ENCODE measurements at places on chromosomes 16 and 17. TPM values are rescaled to one million over a fixed set of nuclear protein-coding genes. Genes with fewer than 3 reads are reported as not detected.

The FGF11 gene
- total RNA-seq = 0.33 TPM

The UTS2R gene
- total RNA-seq = not detected

The KRTAP2-3 gene
- total RNA-seq = not detected

The ERN1 gene
- 13.9 TPM for total RNA-seq

The ZNF19 gene
- total RNA-seq = 3.3 TPM

The SGCA gene
- total RNA-seq = 4.1 TPM

The DNASE1L2 gene
- total RNA-seq = 0.77 TPM

DNA sequence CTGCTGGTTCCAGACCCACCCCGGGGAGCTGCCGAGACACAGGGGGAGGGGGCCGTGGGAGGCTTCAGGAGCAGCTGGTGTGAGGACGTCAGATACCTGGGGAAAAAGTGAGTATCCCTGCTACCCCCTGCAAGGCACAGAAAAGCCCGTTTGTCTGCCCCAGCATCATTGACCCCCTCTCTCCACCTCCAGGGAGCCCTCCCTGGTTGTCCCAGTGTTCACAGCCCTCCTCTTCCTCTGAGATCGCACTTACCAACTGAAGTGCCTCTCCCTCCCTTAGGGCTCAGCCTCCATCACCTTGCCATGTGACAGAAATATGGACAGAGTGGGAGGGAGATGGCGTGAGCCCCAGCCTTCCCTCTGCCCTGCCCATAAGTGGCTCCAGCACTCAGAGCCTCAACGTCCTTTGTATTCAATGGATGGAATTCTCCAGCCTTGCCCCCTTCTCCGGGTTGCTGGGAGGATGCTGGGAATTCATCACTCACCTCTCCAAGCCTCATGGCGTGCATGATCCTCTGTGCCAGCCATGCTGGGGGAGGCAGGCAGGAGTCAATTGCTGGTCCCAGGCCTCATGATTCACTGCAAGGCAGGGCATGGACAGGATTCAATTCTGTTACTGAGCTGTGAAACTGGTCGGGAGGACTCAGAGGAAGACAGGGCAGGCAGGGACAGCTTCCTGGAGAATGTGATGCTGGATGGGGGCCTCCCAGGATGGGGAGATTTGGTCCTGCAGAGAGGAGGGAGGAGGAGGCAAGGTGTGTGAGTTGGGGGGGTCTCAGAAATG lies 14.6 kb downstream of the SPNS3 start:
- no peaks in the 10 kb centered on the region for H3K36me3 ChIP-seq
- H3K4me1 ChIP-seq = no peaks in the 10 kb centered on the region
- H3K4me3 ChIP-seq = no peak overlapping the region
- no peaks in the 10 kb centered on the region for H3K27me3 ChIP-seq
- no peak overlapping the region for H3K27ac ChIP-seq

GRCh38 chr17:10198509-10199249 lies at the start of gene GAS7:
TSS of gene GAS7 (minus strand) at chr17:10198606.
- H3K27ac ChIP-seq = no peak within 1 kb of the TSS
- peaks cover 8% of the 10 kb centered on the region for H3K27me3 ChIP-seq
- no peaks in the 10 kb centered on the region for H3K4me1 ChIP-seq
- peak within 1 kb of the TSS; percentile 27 for H3K4me3 ChIP-seq
- H3K36me3 ChIP-seq = no peaks in the 10 kb centered on the region

DNA sequence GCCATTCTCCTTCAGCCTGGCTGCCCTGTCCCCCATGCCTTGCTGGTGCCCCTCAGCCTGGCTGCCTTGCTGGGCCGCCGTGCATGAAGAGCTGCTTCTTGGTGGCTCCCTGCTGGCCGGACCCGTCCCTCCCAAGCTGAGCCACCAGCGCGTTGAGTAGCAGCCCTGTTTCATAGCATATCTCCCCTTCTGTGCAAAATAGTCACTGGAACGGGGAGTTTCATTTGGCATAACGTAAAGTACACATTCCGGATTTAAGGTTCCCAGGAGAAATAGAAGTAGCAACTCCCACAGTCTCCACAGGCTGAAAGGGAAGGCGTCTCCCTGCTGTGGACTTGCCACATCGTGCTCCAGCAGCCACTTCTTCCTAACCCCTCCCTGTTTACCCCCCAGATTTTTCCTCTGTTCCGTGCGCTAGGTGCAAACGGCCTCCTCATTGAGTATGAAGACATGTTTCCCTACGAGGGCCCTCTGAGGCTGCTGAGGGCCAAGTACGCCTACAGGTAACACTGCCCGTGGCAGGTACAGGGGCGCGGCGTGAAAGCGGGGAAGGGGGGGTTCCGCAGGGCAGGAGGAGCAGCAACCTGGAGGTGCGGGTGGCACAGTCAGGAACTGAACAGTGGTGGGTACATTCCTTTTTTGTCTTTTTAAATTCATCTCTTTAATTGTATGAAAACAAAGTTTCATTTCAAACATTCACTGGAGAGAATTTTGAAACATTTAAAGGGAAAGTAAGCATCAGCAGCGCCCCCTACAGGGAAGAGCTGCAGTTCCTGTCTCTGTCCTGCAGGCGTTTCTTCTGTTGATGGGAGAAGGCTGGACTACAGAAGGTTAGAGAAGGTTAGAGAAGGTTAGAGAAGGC lies 5.8 kb upstream of the OGFOD3 start:
- no peak overlapping the region for H3K4me3 ChIP-seq
- H3K27me3 ChIP-seq = no peaks in the 10 kb centered on the region
- H3K27ac ChIP-seq = no peak overlapping the region
- H3K4me1 ChIP-seq = no peaks in the 10 kb centered on the region
- no peaks in the 10 kb centered on the region for H3K36me3 ChIP-seq
- peak; percentile 61 for DNase-seq

DNA sequence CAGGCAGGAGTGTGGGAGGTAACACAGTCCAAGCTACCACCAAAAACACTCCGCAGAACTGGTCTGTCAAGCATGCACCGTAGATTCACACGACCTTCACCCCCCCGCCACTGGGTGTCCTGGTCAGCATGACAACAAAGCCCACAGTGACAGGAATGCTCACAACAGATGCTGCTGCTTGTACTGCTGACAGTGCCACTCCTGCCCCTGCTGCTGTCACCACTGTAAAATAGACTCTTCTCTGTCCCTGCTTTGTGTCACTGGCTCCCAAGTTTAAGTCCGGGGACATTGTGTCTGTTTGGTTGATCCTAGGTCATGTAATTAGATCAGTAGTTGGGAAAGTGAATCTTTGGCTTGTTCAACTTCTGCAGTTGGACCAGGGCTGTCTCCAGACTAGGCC lies 7.0 kb upstream of the ODF4 start:
- no peaks in the 10 kb centered on the region for H3K36me3 ChIP-seq
- peaks cover under 1% of the 10 kb centered on the region for H3K27me3 ChIP-seq
- DNase-seq = no peak
- no peak overlapping the region for H3K27ac ChIP-seq

- DNase-seq = no peak
- no peaks in the 10 kb centered on the region for H3K27me3 ChIP-seq
- H3K27ac ChIP-seq = no peak overlapping the region
- H3K4me3 ChIP-seq = no peak overlapping the region
- H3K36me3 ChIP-seq = no peaks in the 10 kb centered on the region
Measured at GRCh38 chr16:51034481-51035109, 116.5 kb downstream of the SALL1 start.

DNA sequence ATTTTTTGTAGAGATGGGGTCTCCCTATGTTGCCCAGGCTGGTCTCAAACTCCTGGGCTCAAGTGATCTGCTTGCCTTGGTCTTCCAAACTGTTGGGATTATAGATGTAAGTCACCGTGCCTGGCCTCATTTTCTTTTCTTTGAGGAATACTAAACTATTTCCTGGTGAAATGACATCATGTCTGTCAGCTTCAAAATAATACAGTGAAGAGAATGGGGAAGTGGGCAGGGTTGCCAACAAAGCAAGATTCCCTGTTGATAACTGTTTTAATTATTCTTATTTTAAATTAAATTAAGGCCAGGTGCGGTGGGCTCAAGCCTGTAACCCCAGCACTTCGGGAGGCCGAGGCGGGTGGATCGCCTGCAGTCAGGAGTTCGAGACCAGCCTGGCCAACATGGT lies 21.1 kb downstream of the PIPOX start:
- peaks cover 6% of the 10 kb centered on the region for H3K27me3 ChIP-seq
- no peaks in the 10 kb centered on the region for H3K4me1 ChIP-seq
- no peak overlapping the region for H3K4me3 ChIP-seq

DNA sequence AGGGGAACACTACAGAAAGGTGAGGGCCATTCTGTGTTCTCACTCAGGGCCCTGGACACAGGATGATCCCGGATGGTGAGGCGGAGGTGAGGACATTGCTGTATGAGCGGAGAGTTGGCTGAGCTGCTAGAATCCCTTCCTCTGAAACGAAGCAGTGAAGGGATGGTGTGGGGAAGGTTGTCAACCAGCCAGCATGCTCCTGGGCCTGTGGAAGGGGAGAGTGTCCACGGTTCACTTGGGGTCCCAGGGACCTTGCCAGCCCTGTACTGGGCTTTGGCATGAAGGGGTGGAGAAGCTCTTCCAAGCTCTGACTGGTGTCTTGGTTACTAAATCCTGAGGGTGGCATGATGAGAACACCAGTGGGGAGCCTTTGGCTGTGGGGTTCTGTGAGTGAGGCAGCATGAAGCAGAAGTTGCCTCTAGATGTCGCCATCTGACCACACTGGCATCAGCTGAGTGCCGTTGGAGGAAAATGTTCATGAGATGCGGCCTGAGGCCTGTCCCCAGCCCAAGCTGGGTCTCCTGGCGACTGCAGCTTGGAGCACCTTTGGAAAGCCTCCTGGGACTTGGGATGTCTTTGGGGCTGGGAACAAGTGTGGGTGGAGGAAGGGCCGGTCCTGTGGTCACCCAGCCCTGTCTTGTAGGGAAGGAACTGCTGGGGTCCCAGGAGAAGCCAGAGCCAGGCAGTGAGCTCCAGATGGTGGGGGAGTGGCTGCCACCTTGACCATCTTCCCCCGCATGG lies 14.8 kb downstream of the PDP2 start:
- no peak overlapping the region for H3K4me3 ChIP-seq
- no peak overlapping the region for H3K27ac ChIP-seq
- peaks cover 12% of the 10 kb centered on the region for H3K4me1 ChIP-seq
- no peaks in the 10 kb centered on the region for H3K36me3 ChIP-seq

DNA sequence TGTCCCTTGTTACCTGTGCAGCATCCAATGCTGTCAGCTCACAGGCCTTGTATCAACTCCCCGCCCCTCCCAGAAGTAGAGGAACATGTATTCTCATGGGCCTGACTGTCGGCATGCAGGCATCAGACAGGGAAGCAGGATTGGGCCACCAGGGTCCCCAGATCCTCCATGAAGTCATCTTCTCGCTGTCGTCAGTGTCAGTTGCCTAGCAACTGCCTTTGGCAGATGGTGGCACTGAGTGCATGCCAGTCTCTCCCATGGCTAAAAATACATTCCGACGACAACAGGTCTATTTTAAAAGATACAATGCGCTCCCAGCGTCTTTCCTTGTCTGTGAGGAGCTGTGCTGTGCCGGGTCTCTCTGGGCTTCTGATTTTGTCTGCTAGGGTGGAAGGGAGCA lies 36.8 kb upstream of the CES5A start:
- no peaks in the 10 kb centered on the region for H3K36me3 ChIP-seq
- H3K4me3 ChIP-seq = no peak overlapping the region
- no peaks in the 10 kb centered on the region for H3K27me3 ChIP-seq
- no peak overlapping the region for H3K27ac ChIP-seq
- DNase-seq = no peak
- H3K4me1 ChIP-seq = no peaks in the 10 kb centered on the region

GRCh38 chr16:74605746-74606520 lies 981 bp downstream of the GLG1 start:
- DNase-seq = no peak
- no peaks in the 10 kb centered on the region for H3K27me3 ChIP-seq
- no peaks in the 10 kb centered on the region for H3K36me3 ChIP-seq
- peaks cover 6% of the 10 kb centered on the region for H3K4me1 ChIP-seq
- peak overlapping the region; percentile 92 for H3K27ac ChIP-seq

GRCh38 chr17:73478768-73479424 lies 165.3 kb downstream of the SDK2 start:
- no peaks in the 10 kb centered on the region for H3K4me1 ChIP-seq
- no peak overlapping the region for H3K27ac ChIP-seq
- DNase-seq = no peak
- no peaks in the 10 kb centered on the region for H3K36me3 ChIP-seq
- H3K27me3 ChIP-seq = no peaks in the 10 kb centered on the region
- no peak overlapping the region for H3K4me3 ChIP-seq

GRCh38 chr17:28141773-28142172 lies 99.3 kb downstream of the NLK start:
- no peak overlapping the region for H3K27ac ChIP-seq
- H3K4me1 ChIP-seq = no peaks in the 10 kb centered on the region
- H3K36me3 ChIP-seq = no peaks in the 10 kb centered on the region
- no peak overlapping the region for H3K4me3 ChIP-seq
- DNase-seq = no peak
- no peaks in the 10 kb centered on the region for H3K27me3 ChIP-seq

- H3K27me3 ChIP-seq = no peaks in the 10 kb centered on the region
- H3K27ac ChIP-seq = no peak overlapping the region
- no peaks in the 10 kb centered on the region for H3K36me3 ChIP-seq
- no peak for DNase-seq
Measured at GRCh38 chr17:73135766-73136165, 29.0 kb upstream of the SSTR2 start.

- H3K36me3 ChIP-seq = no peaks in the 10 kb centered on the region
- H3K27ac ChIP-seq = no peak overlapping the region
- H3K27me3 ChIP-seq = peaks cover 2% of the 10 kb centered on the region
- H3K4me1 ChIP-seq = no peaks in the 10 kb centered on the region
- H3K4me3 ChIP-seq = no peak overlapping the region
- DNase-seq = no peak
Measured at GRCh38 chr17:36864827-36865430, 72.3 kb upstream of the LHX1 start.

DNA sequence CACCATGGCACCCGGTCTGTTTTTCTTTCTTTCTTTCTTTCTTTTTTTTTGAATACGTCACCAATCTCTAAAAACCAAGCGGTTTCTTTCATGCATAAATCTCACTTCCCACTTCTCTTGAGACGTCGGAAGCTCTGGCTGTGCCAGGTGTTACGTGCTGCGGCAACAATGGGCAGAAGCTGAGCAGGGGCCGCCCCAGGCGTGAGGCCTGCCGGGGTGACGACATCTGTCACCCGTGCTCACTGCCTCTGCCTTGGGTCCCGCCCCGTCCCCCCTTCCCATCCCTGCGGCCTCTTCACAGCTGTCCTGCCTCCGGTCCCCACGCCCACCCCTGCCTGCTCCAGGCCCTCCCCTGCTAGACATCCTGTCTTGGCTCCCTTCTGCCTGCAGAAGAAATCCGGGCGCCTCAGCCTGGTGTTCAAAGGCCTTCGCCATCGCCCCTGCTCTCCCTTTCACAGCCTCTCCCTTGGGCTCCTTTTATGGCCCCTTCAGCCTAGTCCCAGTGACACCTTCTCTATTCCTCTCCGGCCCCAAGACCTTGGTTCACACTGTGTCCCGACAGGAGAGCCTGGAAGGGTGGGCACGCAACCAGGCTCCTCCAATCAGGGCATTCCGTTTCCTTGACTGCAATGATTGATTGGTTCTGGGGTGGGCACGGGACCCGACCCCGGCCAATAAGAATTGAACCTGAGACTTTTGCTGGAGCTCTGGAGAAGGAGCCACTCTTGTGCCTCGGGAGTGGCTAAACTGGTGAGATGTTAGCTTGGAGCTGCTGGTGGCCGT lies 4.8 kb downstream of the P2RX1 start:
- no peak for DNase-seq
- H3K27ac ChIP-seq = no peak overlapping the region
- no peaks in the 10 kb centered on the region for H3K4me1 ChIP-seq
- H3K36me3 ChIP-seq = no peaks in the 10 kb centered on the region
